NCI-H187 treated with DMSO at 0.1 percent for 48 hours (cell line): ENCODE measurements at places on chromosomes 2 and 18.

GRCh38 chr2:226644399-226644865 is 155.2 kb downstream of the IRS1 start:
- DNase-seq: no peak

DNA sequence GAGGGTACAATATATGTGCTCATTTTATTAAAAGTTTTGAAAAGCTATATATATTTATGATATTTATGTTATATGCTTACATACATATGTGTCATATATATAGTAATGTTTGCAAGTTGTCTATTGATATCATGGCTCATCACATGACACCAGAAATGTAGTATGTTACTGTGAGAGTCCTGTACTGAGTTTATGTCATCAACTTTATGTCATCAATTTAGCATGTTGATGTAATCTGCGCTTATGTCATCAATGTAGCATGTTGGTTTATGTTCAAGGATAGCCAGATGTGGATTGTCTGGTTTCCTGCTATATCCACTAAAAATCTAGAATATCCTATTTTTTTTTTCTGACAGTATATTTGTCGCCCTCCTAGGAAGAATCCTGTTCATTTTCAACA is 77.4 kb downstream of the APLF start:
- no peak for DNase-seq

GRCh38 chr2:25758348-25758747 is 85.0 kb upstream of the DTNB start:
- no peak for DNase-seq

- no peak for DNase-seq
These were observed 64.0 kb upstream of the ZEB2 start for GRCh38 chr2:144583741-144584453.

GRCh38 chr2:9030841-9031240 is 27.4 kb upstream of the MBOAT2 start:
- no peak for DNase-seq

GRCh38 chr2:106191511-106192016 is 2.5 kb downstream of the UXS1 start:
- no peak for DNase-seq

GRCh38 chr2:88669482-88670214 is 21.8 kb upstream of the RPIA start:
- DNase-seq: no peak

DNA sequence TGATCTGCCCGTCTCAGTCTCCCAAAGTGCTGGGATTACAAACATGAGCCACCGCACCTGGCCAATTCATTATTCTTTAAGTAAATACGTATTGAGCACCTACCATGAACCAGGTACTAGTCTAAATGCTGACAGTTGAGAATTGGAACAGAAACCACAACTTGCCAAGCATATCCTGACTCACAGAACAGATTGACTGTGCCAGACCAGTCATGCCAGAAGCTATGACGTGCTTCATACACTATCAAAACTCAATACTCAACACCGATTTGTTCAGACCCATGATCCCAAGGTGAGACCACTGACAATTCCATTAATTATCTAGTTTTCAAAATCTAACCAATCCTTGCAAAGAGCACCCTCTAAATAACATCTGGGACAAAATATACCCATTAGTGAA is 148.6 kb downstream of the B3GNT2 start:
- DNase-seq: no peak

DNA sequence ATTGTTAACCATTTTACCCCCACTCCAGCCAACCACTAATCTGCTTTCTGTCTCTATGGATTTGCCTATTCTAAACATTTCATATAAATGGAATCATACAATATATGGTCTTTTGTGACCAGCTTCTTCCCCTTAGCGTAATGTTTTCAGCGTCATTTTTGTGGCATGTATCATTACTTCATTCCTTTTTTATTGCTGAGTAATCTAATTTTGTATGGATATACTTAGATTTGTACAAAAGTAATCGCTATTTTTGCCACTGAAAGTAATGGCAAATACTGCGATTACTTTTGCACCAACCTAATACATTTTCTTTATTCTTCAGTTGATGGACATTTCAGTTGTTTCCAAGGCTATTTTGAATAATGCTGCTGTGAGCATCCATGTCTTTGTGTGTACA is 227.6 kb downstream of the WDR7 start:
- DNase-seq: no peak

DNA sequence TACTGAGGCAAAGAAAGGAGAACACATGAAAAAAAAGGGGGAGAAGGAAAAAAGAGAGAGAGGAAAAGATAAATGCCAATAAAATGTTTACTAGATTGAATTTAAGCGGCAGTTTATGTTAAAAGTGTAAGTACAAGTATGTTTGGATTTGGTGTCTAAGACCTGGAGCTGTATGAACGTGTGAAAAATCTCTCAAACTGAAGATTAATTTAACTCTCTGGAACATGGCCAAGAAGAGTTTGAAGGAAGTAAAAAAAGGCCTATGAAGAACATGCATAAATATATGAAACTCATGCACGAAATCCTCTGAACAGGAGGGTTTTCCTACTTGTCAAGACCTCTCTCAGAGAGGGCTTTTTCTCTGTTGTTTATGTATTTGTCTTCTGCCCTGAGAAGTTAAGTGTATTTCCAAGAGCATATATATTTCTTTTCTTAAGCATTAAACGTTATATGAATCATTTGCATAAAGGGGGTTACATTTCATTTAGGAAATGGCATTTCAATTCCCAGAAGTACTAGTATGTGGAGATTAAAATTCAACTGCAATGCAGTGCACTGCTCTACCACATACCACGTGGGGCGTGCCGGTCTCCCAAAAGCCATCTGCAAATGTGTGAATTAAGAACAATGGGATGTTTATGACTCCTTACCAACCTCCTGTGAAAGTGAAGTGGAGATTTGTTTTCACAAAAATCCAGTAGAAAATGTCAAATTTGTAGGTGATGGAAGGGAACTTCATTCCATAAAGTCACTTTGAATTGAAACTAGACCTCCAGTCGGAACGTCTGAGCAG is 281.1 kb upstream of the TRIB2 start:
- DNase-seq: no peak

- no peak for DNase-seq
These were observed 218.8 kb downstream of the DYSF start for GRCh38 chr2:71671895-71672825.

DNA sequence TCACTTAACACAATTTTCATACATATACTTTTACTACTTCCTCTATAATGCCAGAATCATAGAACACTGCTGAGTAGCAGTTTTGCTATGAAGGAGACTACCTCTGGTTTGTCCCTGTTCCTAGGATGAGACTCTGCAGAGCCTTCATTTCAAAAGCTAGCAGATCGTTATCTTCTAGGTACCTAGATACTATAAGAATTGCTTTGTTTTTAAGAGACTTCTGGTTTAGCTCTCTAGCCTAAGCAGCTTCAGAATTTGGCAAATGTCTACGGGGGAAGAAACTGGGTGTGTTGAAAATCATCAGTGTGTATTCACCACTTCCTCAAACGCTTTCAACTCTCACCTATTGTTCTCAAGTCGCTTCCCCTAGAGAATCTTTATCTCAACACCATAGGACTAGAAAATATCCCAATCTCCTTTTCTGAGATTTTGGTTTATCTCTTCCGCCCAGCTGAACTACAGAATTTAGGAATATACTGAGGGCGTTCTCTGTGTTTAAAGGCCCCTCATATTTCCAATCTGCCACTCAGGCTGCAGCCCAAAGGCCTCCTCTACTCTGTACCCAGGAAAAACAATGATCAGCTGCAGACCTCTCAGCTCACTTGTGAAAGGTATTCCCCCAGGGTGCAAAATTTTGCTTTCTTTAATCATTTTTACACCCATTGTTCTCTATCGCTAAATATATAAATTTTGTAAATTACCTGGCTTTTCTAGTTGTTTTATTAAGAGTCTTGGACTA is 28.7 kb downstream of the SMAD2 start:
- no peak for DNase-seq

DNA sequence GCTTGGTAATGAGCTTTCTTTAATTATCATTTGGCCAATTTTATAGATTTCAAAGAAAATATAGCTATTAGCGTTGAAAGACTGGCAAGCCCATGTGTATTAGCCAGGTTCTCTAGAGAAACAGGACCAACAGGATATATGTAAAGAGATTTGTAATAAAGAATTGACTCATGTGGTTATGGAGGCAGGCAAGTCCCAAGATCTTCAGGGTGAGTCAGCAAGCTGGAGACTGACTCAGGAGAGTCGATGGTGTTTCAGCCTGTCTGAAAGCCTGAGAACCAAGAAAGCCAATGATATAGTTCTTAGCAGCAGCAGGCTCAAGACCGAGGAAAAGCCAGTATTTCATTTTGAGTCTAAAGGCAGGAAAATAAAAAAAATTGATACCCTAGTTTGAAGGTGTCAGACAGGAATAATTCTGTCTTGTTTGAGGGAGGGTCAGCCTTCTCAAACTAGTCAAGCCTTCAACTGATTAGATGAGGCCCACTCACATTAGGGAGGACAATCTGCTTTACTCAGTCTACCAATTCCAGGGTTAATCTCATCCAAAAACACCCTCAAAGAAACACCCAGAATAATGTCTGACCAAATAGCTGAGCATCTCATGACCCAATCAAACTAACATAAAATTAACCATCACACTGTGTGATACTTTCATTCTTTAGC is 78.3 kb upstream of the CRIM1 start:
- no peak for DNase-seq

GRCh38 chr2:186017278-186017677 is 278.7 kb downstream of the FSIP2 start:
- no peak for DNase-seq

DNA sequence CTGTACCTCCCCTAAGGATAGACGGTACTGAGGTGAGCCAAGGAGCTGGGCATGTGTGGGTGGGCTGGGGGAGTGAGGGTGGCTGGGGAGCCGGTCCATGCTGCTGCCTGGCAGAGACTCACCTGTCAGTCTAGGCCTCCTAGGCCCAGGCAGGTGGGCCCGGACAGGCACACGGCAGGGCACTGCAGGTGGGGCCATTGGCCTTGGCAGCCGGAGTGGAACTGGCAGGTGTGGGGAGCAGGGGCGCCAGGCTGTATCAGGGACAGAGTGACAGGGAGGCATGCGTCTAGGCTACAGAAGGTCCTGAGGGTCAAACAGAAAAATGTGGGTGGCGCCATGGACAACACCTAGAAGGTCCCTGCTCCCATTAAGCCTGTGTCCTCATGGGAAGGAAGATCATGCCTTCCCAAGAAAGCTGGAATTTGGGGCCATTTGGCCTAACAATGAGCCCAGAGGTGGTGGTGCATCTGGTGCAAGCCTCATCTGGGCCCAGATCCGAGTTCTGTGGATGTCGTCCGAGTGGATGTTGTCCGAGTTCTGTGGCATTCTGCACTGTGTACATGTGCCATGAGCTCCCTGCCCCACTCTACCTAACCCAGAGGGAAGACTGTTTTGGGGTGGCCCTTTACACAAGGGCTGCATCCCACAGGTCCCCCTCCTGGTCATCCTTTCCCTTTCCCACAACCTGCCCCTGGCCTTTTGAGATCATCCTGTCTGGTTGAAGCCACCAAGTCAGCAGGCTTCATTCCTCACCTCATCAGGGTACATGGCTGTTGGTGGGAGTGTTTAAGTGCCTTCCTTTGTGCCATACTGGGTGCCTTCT is 249.7 kb downstream of the GLI2 start:
- no peak for DNase-seq

DNA sequence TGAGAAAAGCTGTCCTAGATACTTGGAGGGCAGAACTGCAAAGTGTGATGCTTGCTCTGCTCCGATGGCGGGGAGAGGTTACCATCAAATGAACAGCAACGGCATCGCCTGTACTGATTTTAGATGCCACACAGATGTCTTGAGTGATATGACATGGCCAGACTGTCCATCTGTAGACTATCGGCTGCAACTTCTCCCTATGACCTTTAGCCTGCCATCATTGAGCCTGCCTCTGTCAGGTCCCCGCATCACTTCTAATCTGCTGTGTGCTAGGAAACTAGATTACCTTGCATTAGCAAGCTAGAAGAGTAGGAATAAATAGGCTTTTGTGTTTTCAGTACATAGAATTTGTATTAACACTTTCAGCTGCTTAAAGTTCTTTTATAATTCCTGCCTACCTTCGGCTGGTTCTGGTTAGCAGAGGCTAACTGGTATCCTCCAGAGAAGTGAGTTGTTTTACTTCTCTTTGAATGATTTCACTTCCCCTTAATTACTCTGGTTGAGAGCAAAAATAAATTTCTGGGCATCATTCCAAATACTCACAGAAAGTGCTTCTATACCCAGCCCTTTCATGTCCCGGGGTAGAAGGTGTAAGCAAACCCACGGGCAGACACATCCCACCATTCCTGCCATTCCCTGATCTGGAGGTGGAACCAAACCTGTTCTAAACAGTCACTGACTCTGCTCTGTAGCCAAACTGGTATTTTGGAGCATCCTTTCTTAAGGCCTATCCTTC is 24.0 kb downstream of the GAREM2 start:
- DNase-seq: no peak

GRCh38 chr2:128371248-128371630 is 52.6 kb upstream of the HS6ST1 start:
- no peak for DNase-seq

GRCh38 chr2:59887366-59887765 is 666.1 kb downstream of the BCL11A start:
- DNase-seq: no peak

- no peak for DNase-seq
These were observed 24.8 kb upstream of the GALNT14 start for GRCh38 chr2:31163011-31163539.

- no peak for DNase-seq
These were observed 106.4 kb upstream of the CCDC85A start for GRCh38 chr2:56077359-56077915.

DNA sequence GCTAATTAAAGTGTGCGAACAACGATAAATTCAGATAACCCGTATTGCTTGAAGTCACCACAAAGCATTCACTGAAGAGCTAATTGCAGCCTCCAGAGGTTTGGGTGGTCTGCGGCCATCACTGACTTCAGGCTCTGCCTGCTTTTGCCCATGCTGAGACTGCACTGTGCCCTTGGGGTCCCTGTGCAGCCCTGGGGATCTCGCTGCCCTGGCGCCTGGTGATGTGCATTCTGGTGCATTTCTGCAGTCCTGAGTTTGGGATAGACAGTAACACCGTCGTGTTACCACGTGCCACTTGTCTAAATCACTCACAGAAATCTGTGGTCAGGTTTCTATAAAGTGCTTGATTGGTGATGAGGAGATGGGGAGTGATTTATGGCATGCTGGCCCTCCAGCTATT is 27.6 kb downstream of the LDLRAD4 start:
- no peak for DNase-seq

DNA sequence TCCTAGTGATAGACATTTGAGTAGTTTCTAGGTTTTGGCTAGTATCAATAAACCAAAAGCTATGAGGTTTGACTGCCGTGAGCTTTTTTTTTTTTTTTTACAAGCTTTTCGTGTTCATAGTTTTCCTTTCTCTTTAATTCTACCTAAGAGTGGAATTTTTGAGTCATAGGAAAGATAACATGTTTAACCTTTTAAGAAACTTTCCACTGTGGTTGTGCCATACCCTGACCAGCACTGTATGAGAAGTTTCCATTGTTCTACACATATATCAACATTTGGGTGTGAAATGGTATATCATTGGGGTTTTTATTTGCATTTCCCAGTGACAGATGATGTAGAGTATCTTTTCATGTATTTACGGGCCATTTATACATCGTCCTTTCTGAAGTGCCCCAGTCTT is 31.7 kb downstream of the UBE2F start:
- no peak for DNase-seq

- no peak for DNase-seq
These were observed 248.6 kb downstream of the NDUFA10 start for GRCh38 chr2:239776436-239777005.

GRCh38 chr2:169366066-169366465 is 3.7 kb upstream of the LRP2 start:
- DNase-seq: no peak
